Sciatic nerve (tissue), 2 donors: ENCODE measurements at places on chromosomes 4 and X. TPM values are rescaled to one million over a fixed set of nuclear protein-coding genes. Genes with fewer than 3 reads are reported as not detected.

AGTR2 gene
- total RNA-seq = not detected

- DNase-seq = no peak
Observed at GRCh38 chrX:65723706-65724105, 56.3 kb downstream of the MSN start.

DNA sequence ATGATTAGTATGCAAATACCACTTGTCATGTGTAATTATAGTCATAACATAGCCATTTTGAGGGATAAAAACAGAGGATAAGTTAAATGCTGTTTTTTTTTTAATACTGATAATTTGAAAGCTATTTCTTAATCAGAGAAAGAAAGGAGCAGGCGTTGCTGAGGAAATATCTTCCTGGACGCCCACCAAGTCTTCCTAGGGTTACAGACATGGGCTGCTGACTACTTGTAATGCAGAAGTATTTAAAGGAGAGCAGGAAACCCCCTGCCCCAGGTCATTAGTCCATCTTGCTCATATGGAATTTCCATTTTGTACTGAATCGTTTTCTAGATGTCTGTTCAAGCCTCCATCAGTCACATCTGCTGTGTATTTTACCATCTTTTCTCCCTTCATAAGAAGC, 176.2 kb downstream of the ADGRL3 start:
- DNase-seq = no peak

GRCh38 chrX:51893931-51894696, 691 bp downstream of the MAGED1 start:
- no peak for DNase-seq

DNA sequence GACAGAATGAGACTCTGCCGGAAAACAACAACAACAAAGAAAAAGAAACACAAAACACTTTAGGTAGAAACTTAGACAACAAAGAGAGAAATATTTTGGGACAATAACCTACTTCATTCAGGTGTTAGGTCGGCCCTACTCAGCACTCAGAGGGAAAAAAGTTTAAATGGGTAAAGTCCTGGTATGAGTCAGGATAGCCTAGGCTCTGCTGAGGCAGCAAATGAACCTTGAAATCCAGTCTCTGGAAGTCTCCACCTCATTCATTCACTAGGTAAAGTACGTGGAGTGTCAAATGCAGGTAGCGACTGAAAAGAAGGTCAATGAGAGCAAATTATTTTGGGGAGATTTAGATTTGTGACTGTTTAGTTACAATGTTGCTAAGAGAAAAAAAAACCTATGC, 127.4 kb downstream of the FHDC1 start:
- DNase-seq = no peak

- DNase-seq = no peak
Observed at GRCh38 chrX:123436512-123437136, 252.5 kb downstream of the GRIA3 start.
